ENCODE measurements at places on chromosomes 4 and X.

DNA sequence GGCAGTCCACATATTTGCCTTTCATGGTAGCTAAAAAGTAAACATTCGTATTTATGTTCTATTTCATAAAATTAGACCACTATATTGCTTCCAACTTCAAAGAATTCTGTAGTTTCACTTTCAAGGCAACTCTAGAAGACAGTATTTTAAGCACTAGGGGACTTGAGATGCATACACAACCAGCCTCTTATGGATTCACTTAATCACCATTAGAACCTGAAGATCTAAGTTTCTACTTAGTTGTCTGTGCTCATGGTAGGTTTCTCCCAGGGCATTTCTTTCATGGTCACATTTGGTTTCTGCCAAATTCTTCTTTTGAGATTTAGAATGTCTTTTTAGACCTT is 209.9 kb upstream of the HCCS start:
- no peak for DNase-seq

DNA sequence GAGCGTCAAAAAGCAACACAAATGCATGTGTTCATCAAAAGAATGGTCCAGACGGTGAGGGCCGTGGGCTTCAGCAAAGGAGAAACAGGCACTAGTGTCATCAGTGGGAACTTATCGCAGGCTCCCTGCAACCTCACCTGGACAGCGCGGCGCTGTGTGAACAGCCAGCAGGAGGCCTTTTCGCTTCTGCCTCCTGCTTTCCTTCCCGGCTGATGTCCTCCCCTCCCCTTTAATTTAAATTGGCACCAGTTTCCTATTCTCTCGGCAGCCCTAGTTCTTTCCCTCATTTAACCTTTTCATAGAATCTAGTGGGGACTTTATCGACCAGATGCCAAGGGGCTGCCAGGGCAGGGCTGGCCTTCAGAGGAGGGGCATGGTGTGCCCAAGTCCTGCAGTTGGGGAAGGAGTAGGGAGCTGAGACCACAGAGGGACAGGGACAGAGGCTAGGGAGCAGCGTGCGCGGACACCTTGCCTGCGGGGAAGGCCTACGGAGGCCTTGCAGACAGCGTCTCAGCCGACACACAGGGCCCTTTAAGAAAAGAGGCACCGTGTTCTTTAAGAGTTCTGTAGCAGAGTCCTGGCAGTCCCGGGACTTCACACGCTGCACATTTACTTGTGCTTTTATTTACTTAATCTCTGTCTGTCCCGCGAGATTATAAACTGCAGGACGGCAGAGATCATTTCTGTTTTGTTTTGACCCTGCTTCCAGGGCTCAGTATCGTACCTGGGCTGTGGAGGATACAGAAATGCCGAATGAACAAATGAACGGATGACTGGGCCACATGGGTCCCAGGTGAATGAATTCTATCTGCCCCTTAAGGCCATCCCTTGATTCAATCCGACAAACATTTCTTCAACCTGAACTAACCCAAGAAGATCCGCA is 8.4 kb upstream of the SORBS2 start:
- no peak for DNase-seq

GRCh38 chr4:98865059-98865458 is 63.9 kb downstream of the EIF4E start:
- DNase-seq = no peak

- no peak for DNase-seq
Observed at GRCh38 chr4:89110541-89110985, 770 bp upstream of the TIGD2 start.

DNA sequence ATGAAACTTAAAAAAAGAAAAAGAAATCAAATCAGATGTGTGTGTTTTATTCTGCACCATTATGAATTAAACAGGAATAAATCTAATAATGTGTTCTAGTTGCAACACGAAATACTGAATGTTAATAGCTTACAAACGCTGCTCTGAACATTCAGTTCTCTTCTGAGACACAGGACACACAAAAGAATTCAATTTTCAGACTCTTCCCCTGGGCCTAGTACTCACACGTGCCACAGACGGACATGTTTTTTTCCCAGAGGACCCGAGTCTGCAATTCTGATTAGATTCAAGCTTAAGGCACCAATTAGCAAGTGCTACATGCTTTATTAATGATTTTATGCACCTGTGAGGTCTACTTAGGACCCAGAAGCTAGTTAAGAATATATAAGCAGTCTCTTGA is 20.5 kb downstream of the C4orf54 start:
- no peak for DNase-seq

- no peak for DNase-seq
Observed at GRCh38 chrX:1475481-1475880, 22.8 kb upstream of the ASMTL start.

- no peak for DNase-seq
Observed at GRCh38 chrX:23185951-23186350, 148.7 kb upstream of the PTCHD1 start.

DNA sequence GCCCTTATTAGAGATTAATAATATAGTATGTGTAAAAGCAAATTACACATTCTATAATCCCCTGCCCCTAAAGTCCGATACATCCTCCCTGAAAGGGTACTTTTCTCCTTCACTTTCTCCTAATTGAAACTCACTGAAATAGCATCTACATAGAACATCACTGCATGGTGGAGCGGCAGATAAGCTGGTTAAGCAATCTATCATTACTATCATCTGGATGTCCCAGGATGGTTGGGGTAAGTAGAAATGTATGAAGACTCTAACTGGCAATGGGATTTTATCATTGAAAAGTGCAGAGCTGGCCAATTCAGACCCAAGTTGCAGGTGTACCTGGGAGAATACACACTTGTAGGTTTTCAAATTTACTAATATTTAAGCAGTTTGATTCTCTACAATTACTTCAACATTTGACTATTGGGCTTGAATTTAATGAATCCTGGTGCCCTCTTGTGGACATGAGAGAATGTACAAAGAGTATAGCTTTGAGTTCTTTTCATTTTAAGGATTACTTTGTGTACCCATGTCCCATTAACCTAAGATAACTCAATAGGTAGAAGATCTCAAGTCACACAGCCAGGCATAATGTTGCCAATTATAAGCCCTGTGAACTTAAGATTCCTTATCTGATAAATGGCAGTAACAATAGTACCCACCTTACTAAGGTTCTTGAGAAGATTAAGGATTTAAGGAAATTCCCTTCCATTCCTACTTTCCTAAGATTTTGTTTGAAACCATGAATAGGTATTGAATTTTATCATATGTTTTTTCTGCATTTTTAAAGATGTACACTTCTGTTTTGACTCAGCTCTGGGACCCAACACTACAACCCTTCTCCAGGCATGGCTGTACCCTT is 69.8 kb downstream of the SHROOM3 start:
- no peak for DNase-seq

Measured in activated T-cell treated with anti-CD3 and anti-CD28 coated beads for 24 hours (primary cell).